ENCODE measurements at places on chromosomes 3 and 15.

DNA sequence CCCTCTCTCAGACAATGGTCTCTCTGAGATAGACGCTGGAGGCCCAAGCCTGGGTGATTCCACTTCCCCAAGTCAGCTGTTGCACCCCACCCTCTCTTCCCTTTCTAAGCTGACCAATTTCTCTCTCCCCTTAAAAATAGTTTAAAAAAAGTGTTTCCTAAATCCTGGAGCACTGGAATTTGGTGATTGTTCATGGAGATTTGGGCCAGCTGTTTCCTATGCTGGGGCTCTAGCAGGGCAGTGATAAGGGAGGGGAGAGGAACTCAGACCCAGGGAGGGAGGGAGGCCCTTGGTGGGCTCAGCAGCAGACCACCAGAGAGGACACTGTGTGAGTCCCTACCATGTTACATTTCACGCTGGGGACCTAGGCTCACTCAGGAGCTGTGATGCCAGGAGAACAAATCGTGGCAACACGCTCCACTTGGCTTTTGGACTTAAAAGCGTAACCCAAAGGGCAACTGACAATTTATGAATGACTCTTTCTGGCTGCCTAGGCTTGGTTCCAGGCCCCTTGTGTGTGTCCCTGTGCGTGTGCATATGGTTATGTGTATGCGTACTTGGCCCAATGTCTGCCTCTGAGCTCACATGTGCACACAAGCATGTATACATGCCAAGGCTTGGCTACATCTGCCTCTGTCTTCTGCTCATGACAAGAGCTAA is 59.8 kb upstream of the INSYN1 start:
- no peak for DNase-seq

- no peak for DNase-seq
These were observed 50.8 kb downstream of the SUSD5 start for GRCh38 chr3:33167716-33168336.

- DNase-seq = no peak
These were observed at the start of gene LRTM1 for GRCh38 chr3:54928046-54928770. Gene LRTM1, minus strand, starts transcription at chr3:54928059. Its CDS starts 148 bp downstream, at chr3:54927911.

GRCh38 chr3:60792249-60792852 is 458.9 kb downstream of the FHIT start:
- DNase-seq = no peak

DNA sequence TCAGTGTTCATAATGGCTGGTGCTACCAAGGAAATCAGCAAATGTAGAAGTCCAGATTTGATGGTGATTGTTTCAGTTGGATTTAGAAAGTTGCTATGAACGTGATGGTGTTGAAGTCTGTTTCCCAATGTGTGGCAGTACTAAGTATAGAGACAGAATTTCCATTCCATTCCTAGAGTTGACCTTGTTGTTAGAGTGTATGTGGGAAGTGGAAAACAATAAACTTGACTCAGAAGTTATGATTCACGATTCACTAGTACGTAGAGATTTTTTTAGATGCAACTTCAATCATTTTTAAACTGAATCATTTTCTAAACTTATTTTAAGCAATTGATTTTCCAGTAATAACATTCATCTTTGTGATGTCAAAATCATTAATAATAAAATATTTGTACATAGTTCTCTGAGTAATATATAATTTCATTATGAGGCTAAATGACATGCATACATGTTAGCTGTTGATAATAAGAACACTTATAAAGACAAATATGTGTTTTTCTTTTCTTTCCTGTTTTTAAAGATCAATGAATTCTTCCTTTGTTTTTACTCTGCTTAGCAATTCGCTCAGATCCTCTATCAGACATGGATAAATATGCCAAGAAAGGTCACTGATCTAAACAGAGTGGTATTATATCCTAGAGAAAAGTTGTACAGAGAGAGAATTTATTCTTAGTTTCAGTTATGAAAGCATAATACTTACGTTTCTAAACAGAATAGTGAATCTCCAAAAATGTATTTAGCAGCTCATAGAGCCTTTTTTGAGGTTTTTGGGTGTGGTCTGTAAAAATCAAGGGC is 108.8 kb upstream of the GPR149 start:
- no peak for DNase-seq
